ENCODE measurements at places on chromosomes 3 and 15.

- no peak for DNase-seq
Observed at GRCh38 chr3:196093317-196094111, 11.6 kb upstream of the TFRC start.

DNA sequence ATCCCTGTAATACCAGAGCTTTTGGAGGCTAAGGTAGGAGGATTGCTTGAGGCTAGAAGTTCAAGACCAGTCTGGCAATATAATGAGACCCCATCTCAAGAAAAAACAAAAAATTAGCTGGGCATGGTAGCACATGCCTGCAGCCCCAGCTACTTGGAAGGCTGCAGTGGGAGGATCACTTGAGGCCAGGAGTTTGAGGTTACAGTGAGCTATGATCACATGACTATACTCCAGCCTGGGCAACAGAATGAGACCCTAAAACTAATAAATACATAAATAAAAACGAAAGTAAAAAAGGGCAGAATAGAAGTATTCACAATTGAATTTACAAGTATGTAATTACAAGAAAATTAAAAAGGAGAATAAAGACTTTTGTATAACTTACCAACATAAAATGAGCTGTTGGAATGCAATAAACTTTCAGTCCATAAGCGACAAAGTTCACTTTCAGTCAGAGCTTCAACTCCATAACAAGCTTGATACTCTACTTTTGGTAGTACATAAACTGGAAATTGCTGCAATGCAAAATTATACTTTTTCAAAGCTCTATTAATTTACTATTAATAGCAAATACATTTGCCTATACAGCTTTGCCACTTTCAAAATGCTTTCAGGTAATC lies 36.8 kb downstream of the ICE2 start:
- DNase-seq, result no peak

GRCh38 chr15:25565470-25566264 lies 126.8 kb upstream of the UBE3A start:
- no peak for DNase-seq

- peak; percentile 79 for DNase-seq
Observed at GRCh38 chr3:13141991-13142412, 68.8 kb upstream of the IQSEC1 start.

DNA sequence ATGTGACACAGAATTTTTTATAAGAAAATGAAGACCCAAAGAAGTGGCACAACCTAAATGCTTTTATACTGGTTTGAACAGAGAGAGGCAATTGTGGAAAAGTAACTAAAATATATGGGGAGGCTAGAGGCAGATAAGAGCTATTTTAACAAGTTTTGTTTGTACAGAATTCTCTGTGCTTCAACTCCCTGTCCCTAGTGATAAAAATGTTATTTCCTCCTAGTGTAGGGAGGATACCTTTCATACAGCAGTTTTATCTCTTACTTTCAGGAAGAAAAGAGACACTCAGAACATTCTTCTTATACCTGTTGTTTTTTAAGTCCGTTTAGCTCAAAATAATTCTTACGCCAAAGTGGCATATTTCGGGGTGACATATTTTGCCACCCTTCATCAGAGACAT lies 21.2 kb upstream of the ZNF639 start:
- DNase-seq, result no peak

- no peak for DNase-seq
Observed at GRCh38 chr3:66336333-66336766, 115.5 kb downstream of the SLC25A26 start.

GRCh38 chr3:10600726-10601125 lies 95.3 kb upstream of the ATP2B2 start:
- no peak for DNase-seq

GRCh38 chr15:32701863-32702262 lies 15.9 kb upstream of the GREM1 start:
- DNase-seq, result no peak

GRCh38 chr3:23685541-23686258 lies 120.1 kb upstream of the UBE2E1 start:
- DNase-seq, result no peak

GRCh38 chr15:77905301-77905920 lies 172.1 kb downstream of the TBC1D2B start:
- DNase-seq, result peak; percentile 57

DNA sequence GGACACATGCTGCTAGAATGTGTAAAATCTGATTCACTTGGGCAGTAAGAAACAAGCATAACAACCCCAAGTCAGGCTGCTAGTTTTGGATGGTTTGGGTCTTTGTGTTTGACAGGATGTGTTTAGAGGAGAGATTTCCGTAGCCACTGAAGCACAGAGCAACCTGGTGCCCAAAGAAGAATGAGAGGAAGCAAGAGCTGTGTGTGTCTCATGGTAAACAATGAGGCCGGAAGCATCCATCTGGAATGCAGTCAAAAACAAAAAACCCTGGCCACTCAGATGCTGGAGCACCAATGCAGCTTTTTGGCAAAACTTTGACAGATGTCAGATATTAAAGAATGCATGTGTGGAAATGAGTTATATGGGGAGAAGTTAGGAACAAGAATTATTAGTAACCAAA lies 39.4 kb upstream of the SNRK start:
- no peak for DNase-seq
